ENCODE measurements at places on chromosomes 11 and 22.
A peak's percentile ranks its signal among the peaks of the same experiment; 100 is the strongest.

DNA sequence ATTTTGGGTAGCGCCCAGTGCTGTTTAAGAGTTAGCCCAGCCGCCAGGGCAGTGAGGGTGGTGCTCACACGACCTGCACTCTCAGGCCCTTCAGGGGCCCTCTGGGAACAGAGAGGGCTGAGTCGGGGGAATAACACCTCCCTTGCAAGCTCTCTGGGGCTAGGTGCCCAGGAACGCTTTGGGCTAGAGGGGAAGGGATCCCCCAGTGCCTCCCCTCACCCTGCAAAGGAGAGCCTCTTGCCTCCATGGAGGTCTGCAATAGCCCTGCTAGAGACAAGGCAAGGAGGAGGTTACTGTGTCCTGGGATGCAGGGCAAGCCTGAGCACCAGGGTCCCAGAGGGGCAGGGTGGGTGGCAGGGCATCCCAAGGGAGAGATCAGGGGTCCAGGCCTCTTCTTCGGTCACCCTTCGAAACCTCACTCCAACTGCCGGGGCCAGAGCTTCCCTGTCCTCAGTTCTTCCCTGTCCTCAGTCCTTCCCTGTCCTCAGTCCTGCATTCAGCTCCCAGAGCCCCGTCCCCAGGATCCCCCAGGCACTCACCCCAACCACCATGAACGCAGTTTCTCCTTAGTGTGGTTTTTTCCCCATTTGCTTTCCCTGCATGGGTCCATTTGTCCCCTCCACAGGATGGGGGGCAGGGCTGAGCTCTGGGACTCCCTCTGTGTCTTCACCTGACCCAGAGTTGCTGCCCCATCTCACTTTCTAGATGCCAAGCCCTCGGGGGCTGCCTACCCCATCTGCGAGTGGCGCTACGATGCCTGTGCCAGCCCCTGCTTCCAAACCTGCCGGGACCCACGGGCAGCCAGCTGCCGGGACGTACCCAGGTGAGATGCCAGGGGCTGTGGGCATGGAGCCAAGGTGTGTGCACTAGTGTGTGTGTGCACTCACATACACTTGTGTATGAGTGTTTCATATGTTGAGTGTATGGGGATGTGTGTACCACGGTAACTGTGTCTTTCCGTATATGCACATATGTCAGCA, 60.8 kb downstream of the OTOG start:
- no peaks in the 10 kb centered on the region for H3K4me1 ChIP-seq
- DNase-seq, result peak; percentile 76
- H3K36me3 ChIP-seq, result no peaks in the 10 kb centered on the region
- H3K27ac ChIP-seq, result no peak overlapping the region
- no peak overlapping the region for H3K4me3 ChIP-seq

- H3K27ac ChIP-seq, result no peak overlapping the region
- H3K4me1 ChIP-seq, result no peaks in the 10 kb centered on the region
Measured at GRCh38 chr11:13635804-13636203, 32.7 kb upstream of the FAR1 start.

DNA sequence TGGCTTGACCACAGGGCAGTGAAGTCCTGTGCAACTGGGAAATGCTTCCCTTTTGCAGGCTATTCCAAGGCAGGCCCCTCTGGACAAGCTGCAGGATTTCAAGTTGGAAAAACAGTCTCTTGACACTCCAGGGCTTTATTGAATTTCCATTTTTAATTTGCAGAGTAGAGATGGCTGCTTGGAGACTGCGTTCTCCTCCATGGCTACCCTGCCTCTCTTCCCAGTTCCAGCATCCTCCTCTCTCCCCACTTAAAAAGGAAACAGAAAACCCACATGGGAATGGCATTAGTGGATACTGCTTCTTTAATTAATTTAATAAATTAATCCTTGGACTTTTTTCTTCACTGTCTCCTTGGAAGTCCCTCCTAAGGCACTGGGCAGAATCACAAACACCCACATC, 115.6 kb downstream of the DSCAML1 start:
- H3K4me1 ChIP-seq, result no peaks in the 10 kb centered on the region
- DNase-seq, result no peak
- H3K27ac ChIP-seq, result no peak overlapping the region
- H3K36me3 ChIP-seq, result no peaks in the 10 kb centered on the region
- H3K4me3 ChIP-seq, result no peak overlapping the region

GRCh38 chr11:68302670-68303069, 9.7 kb upstream of the LRP5 start:
- H3K36me3 ChIP-seq, result no peaks in the 10 kb centered on the region
- no peaks in the 10 kb centered on the region for H3K27me3 ChIP-seq
- no peak overlapping the region for H3K4me3 ChIP-seq
- no peak for DNase-seq
- H3K27ac ChIP-seq, result no peak overlapping the region

- H3K4me3 ChIP-seq, result peak overlapping the region; percentile 23
- H3K4me1 ChIP-seq, result peaks cover 10% of the 10 kb centered on the region
- H3K27me3 ChIP-seq, result no peaks in the 10 kb centered on the region
- H3K27ac ChIP-seq, result no peak overlapping the region
- DNase-seq, result no peak
- H3K36me3 ChIP-seq, result no peaks in the 10 kb centered on the region
Measured at GRCh38 chr22:30822216-30823014, 127.7 kb downstream of the OSBP2 start.

GRCh38 chr11:115144914-115145313, 359.3 kb downstream of the CADM1 start:
- no peaks in the 10 kb centered on the region for H3K36me3 ChIP-seq
- no peaks in the 10 kb centered on the region for H3K27me3 ChIP-seq
- H3K27ac ChIP-seq, result no peak overlapping the region
- no peaks in the 10 kb centered on the region for H3K4me1 ChIP-seq

DNA sequence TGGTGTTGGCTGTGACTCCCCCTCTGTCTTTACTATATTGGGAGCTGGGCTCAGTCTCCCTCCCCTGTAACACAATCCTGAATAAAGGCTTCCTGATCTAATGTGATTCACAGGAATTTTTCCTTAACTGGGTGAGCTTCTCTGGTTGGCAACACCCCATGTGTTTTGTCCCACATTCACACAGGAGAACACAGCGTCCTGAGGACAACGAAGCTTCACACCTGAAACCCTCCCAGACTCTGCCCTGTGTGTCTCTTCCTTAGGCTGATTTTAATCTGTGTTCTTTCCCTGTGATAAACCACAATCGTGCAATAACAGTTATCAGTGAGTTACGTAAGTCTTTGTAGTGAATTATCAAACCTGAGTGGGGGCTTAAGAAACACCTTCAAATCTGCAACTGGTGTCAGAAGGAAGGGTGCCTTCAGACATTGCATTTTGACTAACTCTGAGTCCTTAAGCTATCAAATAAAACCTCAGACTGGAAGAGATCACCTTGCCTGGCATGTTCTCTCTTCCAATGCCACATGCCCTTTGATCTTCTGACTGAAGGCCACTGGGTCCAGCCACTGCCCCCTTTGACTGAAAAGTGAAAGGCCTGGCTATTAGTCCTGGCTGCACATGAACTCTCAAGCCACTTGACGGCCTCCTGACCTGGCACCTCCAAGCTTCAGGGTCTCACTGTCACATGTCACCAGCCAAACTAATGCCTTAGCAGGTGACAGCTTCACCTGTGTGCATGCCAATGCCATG, 17.3 kb downstream of the APOL3 start:
- H3K27ac ChIP-seq, result no peak overlapping the region
- no peak overlapping the region for H3K4me3 ChIP-seq
- H3K4me1 ChIP-seq, result peaks cover 13% of the 10 kb centered on the region
- no peaks in the 10 kb centered on the region for H3K27me3 ChIP-seq
- H3K36me3 ChIP-seq, result no peaks in the 10 kb centered on the region

All from vagina (tissue), 2 donors.